Stimulated activated CD8-positive, alpha-beta memory T cell treated with anti-CD3 and anti-CD28 coated beads, Interleukin-2, amount 100 ng/mL, for 1 hour (primary cell): ENCODE measurements at places on chromosomes 5 and 9.

DNA sequence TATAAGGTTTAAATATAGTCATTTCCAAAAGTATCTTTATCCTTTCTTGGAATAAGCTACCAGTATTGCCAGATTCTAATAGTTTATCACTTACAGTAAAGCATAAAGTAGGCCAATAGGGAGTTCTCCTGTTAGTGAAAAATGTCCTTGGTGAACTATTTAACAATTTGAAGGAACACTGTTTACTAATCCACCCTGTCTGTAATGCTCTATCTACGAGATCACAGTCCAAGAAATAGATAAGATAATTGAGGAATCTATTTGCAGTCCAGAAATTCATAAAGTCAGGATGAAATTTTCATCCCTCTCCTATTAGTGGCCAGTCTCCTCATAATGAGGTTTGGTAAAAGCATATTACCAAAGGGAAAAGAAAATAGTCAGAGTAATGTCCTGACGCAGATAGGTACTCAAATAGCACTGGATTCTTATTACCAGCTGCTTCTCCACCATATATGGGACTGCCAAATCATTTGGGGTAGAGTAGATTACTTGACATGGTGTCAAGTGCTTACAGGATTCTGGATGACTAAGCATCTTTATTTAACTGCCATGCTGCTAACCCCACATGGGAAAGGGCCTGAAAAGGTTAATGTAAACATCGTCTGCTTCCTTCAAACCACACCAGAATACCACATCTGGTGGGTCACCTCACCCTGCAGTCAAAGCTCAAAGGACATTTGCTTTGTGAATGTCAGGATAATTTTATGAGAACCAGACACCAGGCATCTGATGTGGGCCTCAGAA is 808.1 kb downstream of the EFNA5 start:
- DNase-seq: no peak

DNA sequence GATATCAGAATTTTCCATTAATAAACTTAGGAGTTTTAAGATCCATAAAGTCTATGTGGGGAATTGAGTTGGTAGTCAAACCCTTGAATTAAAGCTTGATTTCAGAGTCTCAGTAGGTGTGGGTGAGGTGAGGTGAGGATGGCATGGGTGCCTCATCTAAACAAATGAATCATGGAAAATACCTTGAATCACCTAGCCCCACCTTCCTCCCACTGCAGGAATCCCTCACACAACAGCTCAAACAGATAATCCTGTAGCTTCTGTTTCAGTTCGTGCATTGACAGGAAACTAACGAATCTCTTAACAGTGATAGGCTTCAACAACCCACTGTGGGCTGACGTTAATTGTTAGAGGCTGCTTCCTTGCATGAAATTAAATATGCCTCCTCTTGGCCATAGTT is 185.0 kb downstream of the SREK1 start:
- DNase-seq: no peak

GRCh38 chr9:91163773-91164471 is 197.8 kb downstream of the AUH start:
- no peak for DNase-seq

DNA sequence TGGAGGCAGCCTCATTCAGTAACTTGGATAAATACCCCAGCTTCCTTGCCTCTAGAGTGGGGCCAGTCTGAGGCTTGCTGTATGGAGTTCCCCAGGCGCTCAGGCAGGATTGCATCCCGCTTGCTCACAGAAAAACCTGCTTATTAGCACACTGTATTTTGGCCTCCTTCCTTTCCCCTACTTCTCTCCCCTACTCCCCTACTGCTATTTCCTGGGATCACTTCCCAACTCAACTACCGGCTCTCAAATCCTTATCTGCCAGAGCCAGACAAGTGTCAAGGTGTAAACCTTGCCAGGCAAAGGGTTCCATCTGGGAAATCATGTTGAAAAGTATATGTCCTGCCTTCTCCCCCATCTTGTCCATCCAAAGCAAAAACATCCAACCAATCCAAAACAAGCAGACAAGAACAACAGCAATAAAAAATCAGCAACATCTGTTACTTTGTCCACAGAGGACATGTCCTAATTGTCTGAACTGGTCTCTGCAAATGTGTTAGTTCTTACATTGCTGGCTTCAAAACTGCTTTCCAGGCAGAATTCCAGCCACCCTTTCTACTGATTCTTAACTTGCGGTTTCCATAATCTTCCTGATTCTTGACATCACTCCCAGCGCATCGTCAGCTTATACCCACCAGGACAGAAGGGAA is 164.1 kb upstream of the SEMA6A start:
- DNase-seq: no peak

- DNase-seq: no peak
Measured at GRCh38 chr9:2163231-2163885, 148.2 kb downstream of the SMARCA2 start.
